Activated naive CD4-positive, alpha-beta T cell treated with anti-CD3 and anti-CD28 coated beads, Interleukin-2, amount 10 ng/mL, durations not matched to agents 5 hours and 36 hours (primary cell): ENCODE measurements at places on chromosomes 1 and 21. TPM values are rescaled to one million over a fixed set of nuclear protein-coding genes. Genes with fewer than 3 reads are reported as not detected.

The C1orf146 gene
- total RNA-seq = not detected

The KISS1 gene
- not detected for total RNA-seq

The RPAP2 gene
- 31.6 TPM for total RNA-seq

The CLDN17 gene
- total RNA-seq = not detected

The MRPL55 gene
- 37.9 TPM for total RNA-seq
